ENCODE measurements at places on chromosomes 5 and 9.

GRCh38 chr9:134004881-134005280 is 12.8 kb upstream of the VAV2 start:
- DNase-seq: no peak

DNA sequence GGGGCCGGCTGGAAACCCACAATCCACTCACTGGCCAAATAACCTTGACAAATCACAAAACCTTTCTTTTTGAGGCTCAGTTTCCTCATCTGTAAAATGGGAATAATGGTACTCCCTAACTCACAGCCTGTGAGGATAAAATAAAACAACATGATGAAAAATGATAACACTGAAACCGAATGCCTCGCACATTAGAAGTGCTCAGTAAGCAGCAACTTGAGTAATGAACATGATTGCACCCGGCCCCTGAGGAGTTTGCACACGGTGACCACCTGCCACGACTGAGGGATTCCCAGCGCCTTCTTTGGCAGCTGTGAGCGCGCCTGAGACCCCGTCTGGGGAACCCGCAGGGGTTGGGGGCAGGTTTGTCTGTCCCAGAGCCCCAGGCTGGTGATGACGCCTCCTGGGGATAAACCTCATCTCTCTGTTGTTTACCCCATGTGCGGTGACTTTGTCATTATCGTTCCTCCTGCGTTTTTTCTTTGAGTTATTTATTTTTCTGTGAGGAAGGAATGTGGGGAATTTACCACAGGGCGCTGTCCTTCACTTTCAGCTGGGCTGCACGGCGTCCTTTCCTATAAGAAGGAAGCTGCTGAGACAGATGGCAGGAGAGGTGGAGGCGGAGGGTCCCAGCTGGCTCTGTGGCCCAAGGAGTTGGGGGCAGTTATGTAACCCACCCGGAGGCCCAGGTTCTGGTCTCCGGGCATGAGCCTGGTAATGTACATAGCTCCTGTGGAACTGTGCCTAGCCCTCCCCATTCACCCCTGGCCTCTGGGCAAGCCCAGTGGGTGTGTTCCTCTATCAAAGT is 3.0 kb upstream of the SYNPO start:
- DNase-seq: no peak

DNA sequence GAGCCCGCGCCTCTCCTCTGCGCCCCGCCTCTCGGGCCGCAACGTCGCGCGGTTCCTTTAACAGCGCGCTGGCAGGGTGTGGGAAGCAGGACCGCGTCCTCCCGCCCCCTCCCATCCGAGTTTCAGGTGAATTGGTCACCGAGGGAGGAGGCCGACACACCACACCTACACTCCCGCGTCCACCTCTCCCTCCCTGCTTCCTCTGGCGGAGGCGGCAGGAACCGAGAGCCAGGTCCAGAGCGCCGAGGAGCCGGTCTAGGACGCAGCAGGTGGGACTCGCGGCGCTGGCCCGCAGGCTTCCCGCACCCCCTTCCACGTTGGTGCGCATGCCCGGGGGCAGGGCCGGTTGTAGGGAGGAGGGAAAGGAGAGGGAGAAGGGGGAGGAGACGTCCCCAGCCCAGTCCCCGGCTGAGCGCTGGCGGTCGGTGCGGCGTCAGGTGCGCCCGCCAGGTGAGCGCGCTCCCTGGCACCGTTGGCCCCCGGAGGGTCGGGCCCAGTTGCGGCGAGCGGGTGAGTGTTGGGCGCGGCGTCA is at the start of gene OCLN:
Gene OCLN, plus strand, starts transcription at position 400 of the 532 bp plus-strand sequence. CDS start 11,455 bp downstream, outside the sequence.
- DNase-seq: peak; percentile 60

- DNase-seq: no peak
These were observed 7.4 kb upstream of the CCDC187 start for GRCh38 chr9:136311051-136312008.

GRCh38 chr5:89735082-89735481 is 674.5 kb downstream of the CETN3 start:
- DNase-seq: no peak

- DNase-seq: no peak
These were observed 7.4 kb downstream of the MEF2C start for GRCh38 chr5:88875341-88876234.

GRCh38 chr5:115428676-115429075 is 115.9 kb downstream of the FEM1C start:
- DNase-seq: no peak

DNA sequence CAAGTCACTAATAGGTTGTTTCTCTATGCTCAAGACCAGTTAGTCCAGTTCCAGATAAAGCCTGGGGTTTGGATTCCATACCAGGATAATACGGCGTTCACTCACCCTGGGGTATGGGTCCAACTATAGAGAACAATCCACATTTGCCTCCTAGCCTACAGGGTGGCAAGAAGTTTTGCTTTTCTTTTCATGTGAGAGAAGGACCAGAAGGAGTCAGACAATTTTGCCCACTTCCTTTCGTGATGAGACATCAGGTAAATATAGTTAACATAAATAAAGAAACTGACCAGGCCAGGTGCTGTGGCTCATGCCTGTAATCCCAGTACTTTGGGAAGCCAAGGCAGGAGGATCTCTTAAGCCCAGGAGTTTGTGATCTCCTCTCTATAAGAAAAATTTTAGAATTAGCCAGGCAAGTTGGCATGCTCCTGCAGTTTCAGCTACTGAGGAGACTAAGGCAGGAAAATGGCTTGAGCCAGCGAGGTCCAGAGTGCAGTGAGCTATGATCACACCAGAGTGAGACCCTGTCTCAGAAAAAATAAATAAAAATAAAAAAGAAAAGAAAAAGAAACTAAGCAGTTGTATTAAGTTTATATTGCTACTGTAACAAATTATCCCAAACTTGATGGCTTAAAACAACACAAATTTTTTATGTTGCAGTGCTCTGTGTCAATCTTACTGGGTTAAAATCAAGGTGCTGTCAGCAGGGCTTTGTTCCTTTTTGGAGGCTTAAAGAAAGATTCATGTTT is 7.5 kb upstream of the REEP5 start:
- no peak for DNase-seq

- no peak for DNase-seq
These were observed 584.4 kb upstream of the ACO1 start for GRCh38 chr9:31799953-31800609.

DNA sequence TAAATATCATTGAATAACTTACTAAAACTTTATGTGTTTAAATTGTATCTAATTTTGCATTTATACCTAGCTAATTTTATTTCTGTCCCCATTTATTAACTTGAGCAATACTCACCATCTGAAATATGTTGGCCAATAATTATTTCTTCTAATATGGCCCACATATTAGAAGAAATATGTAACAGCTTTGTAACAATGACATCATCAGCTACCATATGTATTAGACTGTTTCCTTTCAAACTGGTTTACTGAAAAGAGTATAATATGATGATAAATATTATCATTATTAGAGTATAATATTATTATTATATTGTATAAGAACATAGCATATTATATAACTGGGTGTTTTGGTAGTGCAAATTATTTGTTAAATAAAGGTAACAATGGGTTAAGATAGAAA is 220.5 kb downstream of the FBXL7 start:
- no peak for DNase-seq

GRCh38 chr5:170056561-170057267 is 49.0 kb upstream of the FOXI1 start:
- no peak for DNase-seq

GRCh38 chr5:174482607-174483024 is 241.8 kb upstream of the MSX2 start:
- DNase-seq: no peak

GRCh38 chr5:90690307-90690706 is 131.7 kb downstream of the ADGRV1 start:
- DNase-seq: no peak

DNA sequence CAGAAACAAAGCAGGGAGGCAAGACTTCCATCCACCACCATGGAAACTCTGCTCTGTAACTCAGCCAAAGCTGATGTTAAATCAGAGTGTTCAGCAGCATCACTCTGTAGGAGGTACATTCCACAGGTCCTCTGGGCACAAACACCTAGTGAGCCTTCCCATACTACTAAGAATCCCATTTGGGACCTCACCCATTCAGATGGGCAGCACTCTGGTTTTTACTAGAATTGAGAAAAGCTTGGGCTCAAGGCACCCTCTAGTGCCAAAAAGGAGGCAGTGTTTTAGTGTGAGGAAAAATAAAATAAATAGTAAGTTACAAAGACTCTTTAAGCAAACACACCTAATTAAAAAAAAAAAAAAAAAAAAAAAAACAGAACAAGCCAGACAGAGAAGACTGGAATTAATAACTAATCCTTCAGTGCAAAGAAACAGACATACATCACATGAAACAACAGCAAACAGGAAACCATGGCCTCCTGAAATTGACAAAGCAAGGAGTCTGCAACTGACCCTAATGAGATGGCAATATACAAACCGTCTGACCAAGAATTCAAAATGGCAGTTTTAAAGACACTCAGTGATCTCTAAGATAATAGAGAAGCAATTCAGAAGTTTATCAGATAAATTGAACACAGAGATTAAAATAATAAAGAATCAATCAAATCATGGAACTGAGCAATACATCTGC is 159.5 kb downstream of the GNA14 start:
- no peak for DNase-seq

- no peak for DNase-seq
These were observed 65.7 kb downstream of the SREK1 start for GRCh38 chr5:66209794-66210193.

DNA sequence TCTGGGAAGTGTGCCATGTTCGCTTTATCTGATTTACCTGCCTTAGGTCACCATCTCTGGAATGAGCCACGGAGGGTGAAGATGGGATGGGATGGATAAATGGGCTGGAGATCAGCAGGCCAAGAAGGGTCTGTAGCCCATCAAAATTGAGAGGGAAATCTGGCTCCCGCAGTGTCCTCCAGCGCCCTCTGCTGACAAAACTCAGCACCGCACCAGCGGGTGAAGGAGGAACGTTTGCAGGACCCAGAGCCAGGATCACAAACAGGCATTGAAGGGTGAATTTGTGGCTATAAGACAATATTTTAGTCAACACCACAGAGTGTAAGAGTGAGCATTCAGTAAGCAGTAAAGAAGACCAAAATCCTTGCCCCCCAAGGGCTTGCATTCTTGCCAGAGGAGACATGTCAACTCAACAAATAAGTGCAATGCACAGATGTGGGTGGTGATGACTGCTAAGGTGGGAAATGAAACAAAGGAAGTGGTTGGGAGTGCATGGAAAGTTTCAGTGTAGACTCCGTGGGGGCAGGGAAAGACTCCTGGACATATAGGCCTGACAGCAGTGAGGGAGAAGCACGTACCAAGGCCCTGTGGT is 124.4 kb downstream of the TENT4A start:
- no peak for DNase-seq

GRCh38 chr9:122808141-122808540 is 8.2 kb downstream of the OR1K1 start:
- DNase-seq: no peak

GRCh38 chr5:163473635-163474243 is 13.3 kb downstream of the HMMR start:
- DNase-seq: no peak

DNA sequence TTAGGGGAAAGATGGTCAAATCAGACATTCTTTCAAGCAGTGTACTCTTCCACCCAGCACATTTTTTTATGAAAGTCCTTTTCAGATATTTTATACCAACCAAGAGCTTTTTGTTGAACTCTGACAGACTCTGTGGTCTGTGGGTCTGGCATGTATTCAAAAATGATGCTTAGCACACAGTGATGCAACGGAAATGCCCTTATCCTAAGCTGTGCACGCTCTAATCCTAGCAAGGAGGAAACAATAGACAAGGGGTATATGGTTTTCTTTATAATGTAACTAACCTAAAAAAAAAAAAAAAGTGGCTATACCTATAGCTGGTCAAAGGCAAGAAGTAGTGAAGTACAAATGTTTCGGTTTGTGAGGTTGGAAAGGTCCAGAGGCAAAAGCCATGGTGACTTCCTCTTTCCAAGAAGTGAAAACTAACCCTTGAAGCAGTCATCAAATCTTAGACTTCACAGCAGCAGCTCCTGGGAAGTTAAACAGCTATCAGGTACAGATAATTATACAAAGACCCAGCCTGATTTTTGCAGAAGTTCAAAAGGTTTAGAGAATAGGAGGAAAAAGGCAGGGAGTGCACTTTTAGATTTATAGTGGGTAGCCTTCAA is 82.5 kb downstream of the SEMA6A start:
- no peak for DNase-seq

- no peak for DNase-seq
These were observed 12.3 kb upstream of the OBP2A start for GRCh38 chr9:135533674-135534073.

DNA sequence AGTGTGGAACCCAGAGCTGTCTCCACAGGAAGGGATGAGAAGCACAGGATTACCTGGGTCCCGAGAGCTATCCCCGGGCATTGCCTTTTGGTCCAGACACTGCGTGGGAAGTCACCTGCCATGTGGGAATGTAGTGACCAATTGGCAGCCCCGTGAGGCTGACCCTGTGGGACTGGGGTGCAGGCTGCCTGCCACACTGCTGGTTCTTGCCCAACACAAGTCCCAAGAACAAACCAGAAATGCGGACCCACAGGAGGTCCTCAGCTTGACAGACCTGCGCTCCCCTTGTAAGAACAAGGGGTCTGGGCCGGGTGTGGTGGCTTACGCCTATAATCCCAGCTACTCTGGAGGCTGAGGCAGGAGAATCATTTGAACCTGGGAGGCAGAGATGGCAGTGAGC is 2.4 kb upstream of the FGD3 start:
- no peak for DNase-seq

DNA sequence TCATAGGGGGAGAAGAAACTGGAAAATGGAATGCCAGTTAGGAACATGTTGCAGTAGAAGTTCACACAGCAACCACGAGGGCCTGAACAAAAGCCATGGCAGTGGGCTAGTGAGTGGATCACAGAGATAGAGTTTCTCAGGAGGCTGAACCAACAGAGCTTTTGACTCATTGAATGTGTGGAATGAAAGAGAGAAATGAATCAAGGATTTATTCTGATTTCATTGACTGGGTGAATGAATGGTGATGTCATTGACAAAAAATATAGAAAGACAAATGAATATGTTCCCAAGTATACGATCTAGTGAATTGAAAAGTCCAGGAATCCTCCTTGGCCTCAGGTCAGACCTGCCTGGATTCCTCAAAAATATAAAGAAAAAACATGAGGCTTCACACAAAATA is 99.2 kb downstream of the ZNF462 start:
- DNase-seq: no peak

GRCh38 chr5:112978836-112979235 is 2.2 kb downstream of the DCP2 start:
- no peak for DNase-seq

- no peak for DNase-seq
These were observed 96.4 kb upstream of the VLDLR start for GRCh38 chr9:2525147-2525546.

- DNase-seq: no peak
These were observed 44.0 kb upstream of the XPA start for GRCh38 chr9:97740848-97741821.

GRCh38 chr5:18099261-18099660 is 465.0 kb downstream of the TAF11L14 start:
- no peak for DNase-seq

DNA sequence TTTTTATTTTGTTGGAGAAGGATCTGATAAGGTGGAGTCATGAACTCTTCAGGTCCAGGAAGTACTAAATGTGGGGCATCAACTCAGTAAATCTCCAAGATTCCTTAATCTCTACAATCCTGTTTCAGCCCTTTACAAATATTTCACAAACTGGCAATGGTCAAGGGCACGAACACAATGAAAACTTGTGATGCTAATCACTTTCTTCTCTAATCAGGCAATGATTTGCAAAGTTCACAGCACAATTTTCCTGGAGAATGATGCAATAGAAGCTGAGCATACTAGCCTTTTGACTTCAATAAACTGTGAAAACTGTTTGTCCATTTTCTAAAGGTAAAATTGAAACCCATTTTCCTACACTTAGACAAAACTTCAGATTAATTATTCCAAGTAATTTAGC is 16.9 kb downstream of the GDF9 start:
- no peak for DNase-seq
